ENCODE measurements at places on chromosomes 12 and 14. TPM values are rescaled to one million over a fixed set of nuclear protein-coding genes. Genes with fewer than 3 reads are reported as not detected.
A peak's percentile ranks its signal among the peaks of the same experiment; 100 is the strongest.

DNA sequence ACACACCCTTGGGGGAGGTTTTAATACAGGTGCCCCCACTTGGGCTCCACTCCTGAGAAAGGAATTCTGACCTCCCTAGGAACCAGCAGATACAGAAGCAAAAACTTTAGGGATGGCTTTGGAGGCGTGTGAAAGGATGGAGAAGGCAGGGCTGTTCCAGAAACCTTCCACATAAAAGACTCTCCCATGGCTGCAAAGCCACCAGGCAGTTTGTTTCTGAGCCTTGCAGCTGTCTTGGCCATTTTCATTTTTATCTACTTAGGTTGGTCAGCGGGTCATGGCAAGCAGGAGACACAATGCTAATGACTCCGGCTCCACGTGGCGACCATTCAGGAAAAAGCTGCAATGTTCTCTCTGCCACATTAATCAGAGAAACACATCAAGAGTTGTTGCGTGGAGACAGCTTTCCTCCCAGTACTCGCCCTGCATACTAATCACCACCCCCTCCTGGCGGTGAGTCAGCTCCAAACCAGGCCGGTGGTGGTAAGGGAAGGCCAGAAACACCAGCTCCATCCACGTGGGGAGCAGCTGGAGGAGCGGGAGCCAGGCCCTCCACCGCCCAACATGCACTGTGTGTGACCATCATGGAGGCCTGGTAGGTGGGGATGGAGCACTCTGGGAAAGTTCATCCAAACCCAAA, 30.9 kb upstream of the IRF2BPL start:
- DNase-seq = peak; percentile 82

Gene CNPY2
- total RNA-seq = 119 TPM

DNA sequence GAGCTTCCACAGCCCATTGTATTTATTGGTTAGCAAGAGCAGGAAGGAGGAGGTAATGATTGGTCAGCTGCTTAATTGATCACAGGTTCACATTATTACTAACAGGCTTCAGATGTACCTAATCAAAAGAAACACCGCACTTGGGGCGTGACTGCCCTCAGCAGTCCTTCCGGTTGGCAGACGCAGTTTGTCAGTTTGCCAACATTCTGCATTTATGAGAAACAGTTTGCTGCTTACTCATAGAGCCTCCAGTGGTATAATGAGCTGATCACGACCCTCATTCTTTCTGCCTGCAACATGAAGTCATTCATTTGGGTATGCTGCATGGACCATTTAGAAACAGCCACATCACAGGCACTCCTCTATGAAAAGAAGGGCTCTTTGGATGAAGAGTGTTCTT, 42.5 kb upstream of the PPM1H start:
- no peak for DNase-seq

DNA sequence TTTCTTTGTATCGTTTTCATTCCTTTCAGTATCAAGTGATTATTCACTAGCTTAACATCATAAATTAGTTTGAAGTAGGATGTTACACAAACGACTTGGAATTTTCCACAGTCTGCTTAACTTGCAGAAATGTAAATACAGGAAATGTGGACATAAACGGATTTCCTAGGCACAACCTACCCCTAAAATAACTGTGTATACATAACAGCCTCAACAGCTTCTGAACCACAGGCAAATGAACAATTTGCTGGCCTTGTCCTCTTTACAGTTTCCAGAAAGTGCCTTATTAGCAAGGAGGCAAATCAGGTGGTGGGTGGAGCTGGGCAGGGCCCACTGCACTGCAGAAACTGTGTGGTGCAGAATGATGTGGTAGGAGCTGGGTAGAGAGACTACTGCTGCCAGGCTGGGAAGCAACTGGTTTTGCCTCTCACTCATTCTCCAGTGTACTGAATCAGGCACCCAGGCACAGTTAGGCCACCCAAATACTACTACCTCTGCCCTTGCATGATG, 14.1 kb downstream of the DRAM1 start:
- DNase-seq = no peak

DNA sequence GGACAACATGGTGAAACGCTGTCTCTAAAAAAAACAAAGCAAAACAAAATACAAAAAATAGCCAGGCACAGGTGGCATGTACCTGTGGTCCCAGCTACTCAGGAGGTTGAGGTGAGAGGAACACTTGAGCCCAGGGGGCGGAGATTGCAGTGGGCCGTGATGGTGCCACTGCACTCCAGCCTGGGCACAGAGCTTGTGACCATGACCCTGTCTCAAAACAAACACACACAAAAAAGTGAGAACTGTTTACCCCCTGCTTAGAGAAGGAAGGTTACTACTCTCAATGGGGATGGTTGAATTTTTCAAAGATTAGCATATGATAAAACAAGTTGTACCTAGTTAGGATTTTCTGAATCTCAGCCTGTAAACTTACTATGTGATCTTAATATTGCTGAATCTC, 68.0 kb downstream of the ZFP36L1 start:
- DNase-seq = no peak

GRCh38 chr14:96051642-96052540, 12.7 kb downstream of the C14orf132 start:
- DNase-seq = peak; percentile 88

Gene HCAR3
- not detected for total RNA-seq

Gene LPAR5
- total RNA-seq = 0.89 TPM

Gene MYH6
- total RNA-seq = 0.23 TPM

DNA sequence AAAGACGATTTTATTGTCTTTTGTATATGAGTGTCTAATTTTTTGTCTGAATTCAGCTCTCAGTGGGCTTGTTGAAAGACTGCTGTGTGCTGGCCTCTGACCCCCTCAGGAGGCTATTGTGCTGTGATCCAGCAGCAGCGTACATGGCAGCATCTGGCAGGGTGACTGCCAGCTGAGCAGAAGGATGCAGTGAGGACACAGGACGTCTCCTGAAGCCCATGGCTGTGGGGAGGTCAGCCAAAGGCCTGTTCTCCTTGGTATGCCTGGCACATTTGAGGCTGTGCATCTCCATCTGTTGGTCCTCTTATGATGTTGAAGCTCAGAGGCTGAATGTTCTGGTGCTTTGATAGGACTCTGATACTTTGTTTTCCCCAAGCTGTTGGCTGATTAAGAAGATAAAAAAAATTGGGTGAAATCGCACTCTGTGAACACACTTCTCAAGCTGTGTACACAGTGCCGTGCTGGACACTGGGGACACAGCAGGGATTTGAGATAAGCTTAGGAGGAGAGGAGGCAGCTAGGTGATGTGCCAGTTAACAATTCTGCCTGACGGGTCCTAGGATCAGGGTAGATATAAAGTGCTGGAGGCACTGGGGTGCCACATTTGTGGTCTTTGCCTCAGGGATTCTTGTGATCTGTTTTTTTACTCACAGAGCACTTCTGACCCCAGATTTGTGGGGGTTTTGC, 37.5 kb downstream of the EID3 start:
- no peak for DNase-seq

- no peak for DNase-seq
Observed at GRCh38 chr14:22870811-22871223, 723 bp upstream of the LRP10 start.

DNA sequence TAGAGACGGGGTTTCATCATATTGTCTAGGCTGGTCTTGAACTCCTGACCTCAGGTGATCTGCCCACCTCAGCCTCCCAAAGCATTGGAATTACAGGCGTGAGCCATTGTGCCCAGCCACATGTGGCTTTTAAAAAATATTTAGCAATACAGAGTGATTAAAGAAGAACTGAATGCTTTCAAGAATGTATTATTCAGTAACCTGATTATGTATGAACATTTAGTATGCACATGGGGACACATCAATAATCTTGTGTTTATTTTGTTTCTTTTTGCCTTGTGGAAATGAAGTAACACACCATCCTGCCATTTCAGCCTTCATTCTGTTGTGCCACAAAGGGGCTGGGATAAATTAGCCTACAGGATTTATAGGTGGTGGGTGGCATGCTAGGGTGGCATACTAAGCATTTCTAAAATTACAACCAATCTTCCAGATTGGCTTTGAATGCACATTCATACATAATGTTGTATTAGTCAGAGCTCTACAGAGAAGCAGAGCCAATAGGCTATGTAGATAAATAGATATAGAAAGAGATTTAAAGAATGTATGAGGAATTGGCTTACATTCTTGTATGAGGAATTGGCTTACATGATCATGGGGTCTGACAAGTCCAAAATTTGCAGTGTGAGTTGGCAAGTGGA, 25.5 kb upstream of the TXNRD1 start:
- DNase-seq = no peak

DNA sequence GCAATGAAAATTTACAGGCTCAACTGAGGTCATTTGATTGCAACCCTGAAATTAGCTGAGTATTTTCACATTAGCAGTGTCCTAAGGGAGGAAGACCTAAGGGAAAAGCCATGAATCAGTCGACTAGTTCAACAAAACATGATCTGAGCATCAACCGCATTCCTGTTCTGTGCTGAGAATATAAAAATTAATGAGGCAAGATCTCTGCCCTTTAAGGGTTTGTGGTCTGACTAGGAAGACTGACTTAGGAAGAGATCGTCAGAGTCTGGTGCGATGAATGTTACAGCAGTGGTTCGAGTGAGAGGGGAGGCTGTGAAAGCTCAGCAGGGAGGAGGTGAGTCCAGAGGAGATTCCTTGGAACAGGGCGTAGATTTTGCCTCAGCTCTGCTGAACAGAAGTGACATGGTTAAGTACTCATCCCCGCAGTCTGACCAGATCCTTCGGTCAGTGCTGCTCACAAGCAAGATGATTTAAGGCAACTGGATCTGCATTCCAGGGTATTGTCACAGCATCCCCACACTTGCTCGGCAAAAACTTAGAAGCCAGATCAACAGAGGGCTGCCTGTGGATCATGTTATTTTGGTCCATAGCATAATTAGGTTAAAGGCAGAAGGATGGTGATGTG, 49.6 kb downstream of the BMAL2 start:
- no peak for DNase-seq

DNA sequence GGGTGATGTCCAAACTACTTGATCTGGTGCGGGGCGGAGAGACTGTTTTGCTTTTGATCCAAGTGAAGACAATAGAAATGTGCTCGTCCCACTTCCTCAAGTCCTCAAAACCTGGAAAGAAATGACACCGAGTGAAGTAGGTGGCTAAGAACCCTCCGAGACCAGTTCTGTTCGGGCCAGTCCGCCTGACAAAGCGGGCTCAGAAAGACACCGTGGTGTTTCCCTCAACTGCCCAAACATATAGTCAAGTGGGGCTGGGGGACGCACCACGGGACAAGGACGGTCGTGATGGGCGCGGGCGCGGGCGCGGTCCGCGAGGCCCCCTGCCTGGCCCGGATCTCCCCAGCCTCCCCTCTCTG, 1.6 kb downstream of the PHLDA1 start:
- DNase-seq = peak; percentile 52

GRCh38 chr12:77060136-77060882, 5.1 kb downstream of the E2F7 start:
- no peak for DNase-seq

GRCh38 chr12:12929696-12930095, 22.3 kb downstream of the GPRC5D start:
- DNase-seq = no peak

GRCh38 chr14:100305324-100306100, 732 bp downstream of the SLC25A29 start:
- DNase-seq = peak; percentile 63

Gene EGLN3
- total RNA-seq = 42.9 TPM

- no peak for DNase-seq
Observed at GRCh38 chr12:116018282-116018681, 259.2 kb downstream of the MED13L start.

Gene ZDHHC22
- 29.3 TPM for total RNA-seq

Gene INTS13
- total RNA-seq = 94.1 TPM

Gene OR10P1
- not detected for total RNA-seq

GRCh38 chr14:36301159-36301558, 19.3 kb downstream of the MBIP start:
- no peak for DNase-seq

Gene RHEBL1
- 6.7 TPM for total RNA-seq

- no peak for DNase-seq
Observed at GRCh38 chr12:57802607-57803006, 15.9 kb downstream of the AVIL start.

Gene PPP1R1A
- 7.6 TPM for total RNA-seq

- DNase-seq = no peak
Observed at GRCh38 chr12:85805654-85806053, 30.6 kb downstream of the RASSF9 start.

GRCh38 chr14:85415015-85415712, 114.8 kb upstream of the FLRT2 start:
- DNase-seq = peak; percentile 61

DNA sequence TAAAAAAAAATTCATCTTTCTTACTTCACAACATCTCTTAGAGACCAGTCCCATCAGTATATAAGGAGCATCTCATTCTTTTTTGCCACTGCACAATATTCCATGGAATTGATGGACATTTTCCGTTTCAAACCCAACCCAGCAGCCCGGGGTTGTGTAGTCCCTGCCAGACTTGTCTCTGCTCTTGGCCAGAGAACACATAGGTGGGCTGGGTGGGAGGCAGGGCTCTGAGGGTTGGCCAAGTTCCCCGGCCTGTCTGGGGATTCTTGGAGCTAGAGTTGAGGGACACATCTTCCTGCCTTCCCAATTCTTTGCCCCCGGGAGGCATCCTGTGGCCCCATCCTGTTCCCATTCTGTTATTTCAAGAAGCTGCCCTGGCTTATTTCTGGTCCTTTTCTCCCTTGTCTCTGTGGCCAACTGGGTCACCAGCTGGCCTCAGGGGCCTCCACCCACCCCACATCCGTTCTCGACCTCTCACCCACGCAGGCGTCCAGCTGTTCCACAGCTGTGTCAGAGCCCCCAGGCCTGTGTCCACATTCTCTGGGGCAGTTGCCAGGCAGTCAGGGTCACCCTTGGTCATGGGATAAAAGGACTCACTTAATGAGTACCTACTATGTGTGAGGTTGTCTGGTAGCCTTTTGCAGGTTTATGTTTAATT, 52.0 kb upstream of the CCDC63 start:
- no peak for DNase-seq

GRCh38 chr12:114414866-114415524, 9.1 kb upstream of the TBX5 start:
- DNase-seq = no peak

Gene IFI27
- 0.23 TPM for total RNA-seq

Gene SIX4
- 50.2 TPM for total RNA-seq

Gene HHIPL1
- total RNA-seq = 2.0 TPM

Gene SLC5A8
- 0.35 TPM for total RNA-seq

GRCh38 chr12:65505386-65506121, 227.1 kb downstream of the MSRB3 start:
- peak; percentile 12 for DNase-seq

Data from GM23338 (cell line).